ENCODE measurements at places on chromosomes 12 and 14.

DNA sequence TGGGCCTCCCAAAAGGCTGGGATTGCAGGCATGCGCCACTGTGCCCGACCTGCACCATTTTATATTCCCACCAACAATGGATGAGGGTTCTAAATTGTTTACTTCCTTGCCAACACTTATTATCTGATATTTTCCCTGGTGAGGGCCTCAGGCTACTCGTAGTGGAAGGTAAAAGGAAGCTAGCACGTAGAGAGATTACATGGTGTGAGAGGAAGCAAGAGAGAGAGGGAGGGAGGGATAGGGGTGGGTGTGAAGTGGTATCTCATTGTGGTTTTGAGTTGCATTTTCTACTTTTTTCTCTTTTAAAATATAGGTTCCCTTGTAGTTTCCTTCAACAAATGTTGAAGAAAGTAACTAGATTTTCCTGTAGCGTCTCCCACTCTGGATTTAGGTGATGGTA, 30.9 kb downstream of the MYO1H start:
- DNase-seq = no peak

DNA sequence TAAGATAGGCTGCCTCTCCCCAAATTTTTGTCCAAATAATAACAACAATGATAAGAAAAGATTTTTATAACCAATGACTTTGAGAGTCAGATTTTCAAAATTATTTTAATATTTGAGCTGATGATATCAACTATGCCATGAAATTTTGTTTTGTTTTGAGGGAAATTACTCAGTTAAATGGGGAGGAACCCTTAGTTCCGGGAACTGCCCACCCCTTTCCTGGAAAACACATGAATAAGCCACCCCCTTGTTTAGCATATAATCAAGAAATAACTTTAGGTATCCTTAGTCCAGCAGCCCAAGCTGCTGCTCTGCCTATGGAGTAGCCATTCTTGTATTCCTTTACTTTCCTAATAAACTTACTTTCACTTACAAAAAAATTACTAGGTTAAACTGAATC, 61.4 kb downstream of the HMGA2 start:
- no peak for DNase-seq

GRCh38 chr12:120583478-120584030, 2.4 kb upstream of the POP5 start:
- peak; percentile 69 for DNase-seq

- DNase-seq = no peak
Measured at GRCh38 chr12:120316798-120317223, 10.8 kb downstream of the PLA2G1B start.

- DNase-seq = no peak
Measured at GRCh38 chr12:38392554-38393144, 76.1 kb downstream of the ALG10B start.

DNA sequence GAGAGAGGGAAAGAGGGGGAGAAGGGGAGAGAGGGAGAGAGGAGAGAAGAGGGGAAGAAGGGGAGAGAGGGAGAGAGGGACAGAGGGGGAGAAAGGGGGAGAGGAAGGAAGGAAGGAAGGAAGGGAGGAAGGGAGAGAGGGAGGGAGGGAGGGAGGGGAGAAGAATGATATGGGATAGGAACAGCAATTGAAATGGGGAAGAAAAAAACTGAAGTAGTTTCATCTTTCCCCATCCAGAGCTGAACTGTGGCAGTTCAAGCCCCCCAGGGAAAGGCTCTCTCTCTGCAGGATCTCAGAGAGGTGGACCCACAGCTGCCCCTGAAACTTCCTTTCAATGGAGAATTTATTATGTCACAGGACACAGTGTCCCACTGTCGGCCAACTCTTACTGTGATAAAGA, 136.9 kb downstream of the DPF3 start:
- no peak for DNase-seq

DNA sequence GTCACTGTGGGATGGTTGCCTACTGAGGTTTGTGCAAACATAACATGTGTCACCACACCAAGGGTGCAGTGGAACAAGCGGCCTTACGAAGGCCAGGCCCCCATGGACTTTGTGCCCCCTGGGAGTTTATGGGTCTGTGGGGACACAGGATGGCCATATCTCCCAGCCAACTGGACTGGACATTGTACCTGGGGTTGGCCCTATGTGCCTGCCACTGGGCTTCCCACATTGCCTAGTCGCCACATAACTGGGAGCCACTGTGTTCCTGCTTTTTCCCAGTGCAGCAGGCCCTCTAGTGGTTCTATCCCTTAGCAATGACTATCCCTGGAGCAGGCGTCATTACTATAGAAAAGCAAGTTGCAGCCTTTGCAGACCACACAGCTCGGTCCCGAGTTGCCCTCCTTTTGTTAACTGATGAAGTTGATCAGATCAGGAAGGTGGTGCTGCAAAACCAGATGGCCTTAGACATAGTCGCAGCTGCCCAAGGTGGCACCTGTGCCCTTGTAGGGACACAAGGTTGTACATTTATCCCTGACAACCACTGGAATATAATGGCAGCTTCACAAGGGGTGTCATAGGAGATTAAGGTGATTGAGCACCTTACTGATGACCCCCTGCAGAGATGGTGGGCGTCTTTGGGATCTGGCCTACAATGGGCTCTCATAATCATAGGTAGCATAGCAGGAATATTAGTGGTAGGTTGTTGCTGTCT, 15.2 kb upstream of the RNASE12 start:
- no peak for DNase-seq

DNA sequence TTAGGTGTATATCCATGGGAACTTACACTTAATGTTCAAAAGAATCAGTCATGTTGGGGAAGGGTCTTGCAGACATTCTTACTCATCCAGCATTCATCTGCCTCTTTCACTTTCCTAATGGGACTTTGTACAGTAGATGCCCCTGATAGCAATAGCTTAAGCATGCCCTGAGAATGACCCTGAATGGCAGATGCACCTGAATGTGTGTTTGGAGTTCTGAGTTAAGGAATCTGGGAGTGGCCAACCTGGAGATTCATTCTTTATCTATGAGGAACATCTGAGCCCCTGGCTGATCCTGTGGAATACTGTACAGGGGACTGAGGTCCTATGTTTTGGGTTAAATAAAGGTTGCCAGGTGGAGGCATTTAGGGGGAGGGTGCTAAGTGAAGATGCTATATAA, 71.3 kb upstream of the MANSC4 start:
- DNase-seq = no peak

DNA sequence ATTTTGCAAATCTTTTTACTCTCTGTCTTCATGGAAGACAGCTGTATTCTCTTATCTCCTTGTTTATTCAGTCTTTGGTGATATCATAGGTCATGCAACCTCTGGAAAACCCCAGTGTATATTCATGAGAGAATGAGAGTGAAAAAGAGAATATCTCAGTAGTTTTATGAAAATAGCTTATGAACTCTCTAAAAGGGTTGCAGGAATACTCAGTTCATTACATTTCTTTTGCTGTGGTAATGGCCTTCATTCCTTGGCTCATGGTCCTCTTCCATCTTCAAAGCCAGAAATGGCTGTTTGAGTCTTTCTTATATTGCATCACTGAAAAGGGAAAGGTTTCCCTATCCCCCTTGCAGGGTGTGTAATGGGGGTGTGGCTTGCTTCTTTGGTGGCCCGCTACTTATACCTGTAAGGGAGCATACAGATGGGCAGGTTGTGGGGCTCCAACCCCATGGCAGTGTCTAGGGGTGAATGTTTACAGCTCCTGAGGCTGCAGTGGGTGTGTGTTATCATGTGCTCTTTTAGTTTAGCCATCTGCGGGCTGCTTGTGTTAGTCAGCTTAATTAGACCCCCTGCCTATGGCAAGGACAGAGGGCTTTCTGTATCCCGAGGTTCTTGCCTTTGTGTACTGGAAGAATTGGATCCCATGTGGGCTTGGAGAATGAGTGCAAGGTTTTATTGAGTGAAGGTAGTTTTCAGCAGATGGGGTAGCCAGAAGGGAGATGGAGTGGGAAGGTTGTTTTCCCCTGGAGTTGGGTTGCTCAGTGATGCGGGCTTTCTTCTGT, 150.2 kb downstream of the CCDC91 start:
- no peak for DNase-seq

- no peak for DNase-seq
Measured at GRCh38 chr14:93011141-93011529, 88.2 kb downstream of the CHGA start.

GRCh38 chr14:87434011-87434410, 559.0 kb downstream of the GALC start:
- DNase-seq = no peak

- no peak for DNase-seq
Measured at GRCh38 chr14:96309896-96310330, 53.2 kb downstream of the ATG2B start.
